NCI-H2171 (cell line): ENCODE measurements at places on chromosomes 4 and X.

DNA sequence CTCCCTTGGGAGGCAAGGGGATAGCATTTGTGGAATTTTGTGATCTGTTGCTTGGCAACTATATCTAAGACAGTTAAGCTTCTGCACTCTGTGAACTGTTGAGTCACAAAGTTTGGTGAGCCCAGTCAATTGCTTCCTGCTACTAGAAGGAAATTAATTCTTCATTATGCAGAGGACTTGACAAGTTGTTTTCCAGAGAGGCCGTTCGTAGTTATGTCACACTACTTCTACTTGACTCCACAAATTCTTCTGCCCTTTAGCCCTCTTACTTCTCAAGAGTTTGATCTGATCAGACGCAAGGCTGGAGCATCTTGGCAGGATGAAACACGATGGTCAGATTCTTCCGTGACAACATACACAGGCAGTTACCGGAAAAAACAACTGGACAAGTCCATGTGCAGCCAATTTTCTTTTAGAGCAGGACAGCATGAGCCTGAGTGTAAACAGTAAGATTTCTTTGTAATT is at the start of gene C4orf51:
TSS of gene C4orf51 (plus strand) at position 156 of the 465 bp plus-strand sequence. CDS start at position 214, 58 bp downstream.
- DNase-seq = no peak

- no peak for DNase-seq
These were observed 223.1 kb upstream of the FAT1 start for GRCh38 chr4:186946682-186947294.

GRCh38 chrX:7242613-7243012 is 94.7 kb upstream of the PUDP start:
- DNase-seq = no peak

- DNase-seq = no peak
These were observed 258.5 kb upstream of the FSTL5 start for GRCh38 chr4:162422312-162422711.

DNA sequence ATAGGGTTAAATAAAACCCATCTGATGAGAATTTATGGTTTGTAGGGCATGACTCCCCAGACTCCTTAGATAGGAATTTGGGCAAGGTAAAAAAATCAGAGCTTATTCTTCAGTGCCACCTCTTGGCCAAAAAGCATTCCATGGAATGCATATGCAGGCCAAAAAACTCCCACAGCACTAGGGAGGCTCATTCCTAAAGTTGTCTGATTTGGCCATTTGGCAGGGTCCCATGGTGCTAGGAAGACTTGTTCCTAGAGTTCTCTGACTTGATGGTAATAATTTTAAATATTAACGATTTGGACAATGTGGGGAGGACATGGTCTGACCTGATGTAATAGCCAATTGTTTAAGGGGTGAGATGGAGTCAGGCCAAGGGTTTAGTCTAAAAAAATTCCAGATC is 93.0 kb downstream of the SPIN4 start:
- DNase-seq = no peak

DNA sequence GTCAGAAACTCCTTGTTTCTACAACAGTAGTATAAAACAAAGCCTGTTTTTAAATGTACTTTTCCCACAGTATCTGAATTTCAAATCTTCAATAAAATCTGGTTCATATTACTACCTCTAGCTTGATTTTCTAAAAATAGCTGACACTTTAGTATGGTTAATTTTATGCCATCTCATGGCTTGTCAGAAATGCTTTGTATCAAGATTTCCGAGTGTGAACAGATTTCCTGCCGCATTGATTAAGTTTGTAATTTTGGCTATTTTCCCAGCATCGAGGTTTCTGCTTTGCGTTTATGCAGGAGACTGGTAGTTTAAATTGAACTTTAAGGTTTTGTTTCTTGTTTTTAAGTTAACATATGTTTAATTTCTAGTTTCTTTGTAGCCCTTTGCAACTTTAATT is 44.2 kb downstream of the CLCN3 start:
- no peak for DNase-seq

DNA sequence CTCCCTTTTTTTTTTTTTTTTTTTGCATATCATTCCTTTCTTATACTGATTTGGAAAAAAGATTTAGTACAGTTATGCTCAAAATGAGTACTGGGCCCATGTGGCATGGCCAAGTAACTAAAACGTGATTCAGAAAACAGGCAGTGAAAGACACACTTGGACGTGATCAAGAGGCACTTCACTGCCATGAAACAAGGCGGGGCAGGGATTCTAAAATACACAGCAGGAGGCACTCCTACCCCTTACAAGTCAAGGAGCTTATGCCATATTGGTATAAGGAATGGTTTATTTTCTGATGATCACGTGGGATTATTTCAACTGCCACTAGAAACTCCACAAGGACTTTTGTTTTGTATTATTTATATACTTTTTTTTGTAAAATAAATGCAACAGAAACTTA is 72.0 kb downstream of the CHST7 start:
- no peak for DNase-seq

DNA sequence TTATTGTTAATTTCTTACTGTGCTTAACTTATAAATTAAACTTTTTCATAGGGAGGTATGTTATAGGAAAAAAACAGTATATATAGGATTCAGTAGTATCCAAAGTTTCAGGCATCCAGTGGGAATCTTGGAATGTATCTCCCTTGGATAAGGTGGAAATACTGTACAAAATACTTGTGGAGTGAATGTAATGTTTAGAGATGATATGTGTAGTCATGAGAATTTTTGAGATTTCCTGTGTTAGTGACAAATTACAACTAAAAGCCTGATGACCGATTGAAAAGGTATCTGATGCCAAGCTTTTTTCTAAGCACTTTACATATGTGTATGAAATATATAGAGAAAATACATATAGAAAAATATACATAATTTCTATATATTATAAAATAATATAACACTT is 69.2 kb downstream of the STK32B start:
- DNase-seq = no peak

- no peak for DNase-seq
These were observed 90.1 kb downstream of the IRF2 start for GRCh38 chr4:184384056-184384809.

- no peak for DNase-seq
These were observed 815.6 kb upstream of the ADGRL3 start for GRCh38 chr4:60384516-60384915.

GRCh38 chr4:164591666-164592065 is 162.3 kb upstream of the SMIM31 start:
- DNase-seq = no peak

GRCh38 chrX:18455384-18455783 is 30.0 kb downstream of the CDKL5 start:
- DNase-seq = no peak

GRCh38 chr4:29571322-29571721 is 1148.8 kb upstream of the PCDH7 start:
- DNase-seq = no peak

DNA sequence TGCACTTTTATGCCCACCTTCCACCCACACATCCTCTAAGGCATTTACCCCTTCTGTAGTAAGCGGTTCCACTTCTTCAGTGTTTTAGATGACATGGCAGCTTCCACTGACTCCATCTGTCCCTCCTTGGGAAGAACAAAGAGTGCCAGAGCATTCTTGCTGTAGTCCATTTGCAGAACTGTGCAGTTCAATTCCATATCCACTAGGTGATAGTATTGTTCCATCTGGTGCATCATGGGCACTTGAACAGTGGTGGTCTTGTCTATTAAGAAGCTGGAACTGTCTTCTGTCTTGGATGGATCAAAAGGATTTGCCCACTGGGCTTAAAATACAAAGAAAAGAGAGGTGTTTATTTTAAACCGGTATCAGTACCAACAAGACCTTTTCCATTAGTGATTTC is 3.5 kb downstream of the SERPINA7 start:
- no peak for DNase-seq

DNA sequence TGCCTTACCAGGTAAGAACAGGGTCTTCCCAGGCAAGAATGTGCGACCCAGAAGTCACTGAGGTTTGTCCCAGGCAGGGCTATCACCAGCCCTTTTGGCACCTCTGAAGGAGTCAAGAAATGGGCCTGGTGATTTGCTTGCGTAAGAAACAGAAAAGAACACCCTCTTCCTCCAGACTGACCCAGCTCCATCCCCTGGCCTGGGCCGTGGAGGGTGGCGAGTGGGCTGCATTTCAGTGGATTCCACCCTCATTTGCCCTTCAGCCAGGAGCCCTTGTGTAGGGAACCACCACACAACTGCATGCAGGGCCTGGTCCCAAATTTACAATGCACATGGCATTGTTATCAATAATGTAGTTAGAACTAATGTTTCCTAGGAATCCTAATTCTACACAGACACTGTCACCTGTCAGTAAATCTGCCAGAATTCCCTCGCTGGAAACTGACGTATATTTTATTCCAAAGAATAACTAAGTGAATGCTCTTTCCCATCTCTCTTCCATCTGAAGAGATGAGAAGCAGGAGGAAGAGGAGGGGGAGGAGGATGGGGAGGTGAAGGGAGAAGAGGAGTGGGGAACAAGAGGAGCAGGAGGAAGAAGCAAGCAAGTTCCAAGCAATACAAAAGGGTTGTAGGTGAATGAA is 46.6 kb downstream of the TSPAN5 start:
- no peak for DNase-seq

DNA sequence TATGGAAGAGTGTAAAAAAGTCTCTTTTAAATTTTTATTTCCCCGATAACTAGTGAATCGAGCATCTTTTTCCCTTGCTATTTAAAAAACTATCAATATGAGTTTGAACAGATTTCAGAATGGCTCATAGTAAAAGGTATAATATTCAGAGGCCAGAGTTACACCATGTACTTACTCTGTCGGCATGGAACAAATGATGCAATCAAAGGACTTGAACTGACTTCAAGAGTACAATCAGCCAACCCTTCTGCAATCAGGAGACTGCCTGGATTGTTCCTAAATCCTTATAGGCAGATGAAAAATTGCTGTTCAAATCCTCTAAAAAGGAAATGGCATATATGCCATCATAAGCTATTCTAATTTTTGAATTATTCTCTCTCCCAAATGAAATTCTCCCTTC is 273.3 kb downstream of the SH2D1A start:
- no peak for DNase-seq

- no peak for DNase-seq
These were observed 87.9 kb downstream of the IL1RAPL1 start for GRCh38 chrX:28675173-28675572.

DNA sequence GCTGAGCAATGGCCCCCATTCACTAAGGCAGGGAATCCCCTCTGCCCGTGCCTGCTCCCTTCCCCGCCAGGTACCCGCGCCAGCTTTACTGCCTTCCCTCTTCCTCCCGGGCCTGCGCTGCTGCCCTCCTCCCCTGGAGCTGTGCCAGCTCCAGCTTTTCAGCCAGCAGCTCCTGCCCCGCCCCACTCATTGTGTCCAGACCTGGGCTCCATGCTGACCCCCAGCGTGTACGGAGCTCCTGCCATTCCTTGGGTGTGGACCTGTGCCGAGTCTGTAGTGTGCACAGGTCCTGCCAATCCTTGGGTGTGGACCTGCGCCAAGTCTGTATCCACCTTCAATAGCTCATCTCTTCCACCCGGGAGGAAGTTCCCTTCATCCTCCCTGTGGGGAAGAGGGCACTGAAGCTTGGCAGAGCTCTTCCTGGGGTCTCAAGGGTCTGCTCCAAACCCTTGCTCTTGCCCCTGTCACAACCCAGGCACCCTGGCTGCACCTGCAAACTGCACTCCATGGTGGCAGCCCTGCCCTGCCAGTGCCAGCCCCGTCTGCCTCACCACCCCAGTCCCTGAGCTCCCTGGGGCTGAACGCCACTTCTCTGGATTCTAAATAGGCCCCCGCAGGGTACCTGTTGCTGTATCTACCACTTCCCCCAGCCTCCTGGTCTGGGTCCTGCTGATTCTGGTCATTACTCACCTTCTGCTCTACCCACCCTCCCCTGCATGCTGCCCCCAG is 63.9 kb downstream of the TRMT44 start:
- DNase-seq = no peak

GRCh38 chr4:56637154-56637553 is 43.9 kb downstream of the HOPX start:
- no peak for DNase-seq

GRCh38 chrX:26914232-26914631 is 548.9 kb downstream of the PPP4R3C start:
- no peak for DNase-seq

DNA sequence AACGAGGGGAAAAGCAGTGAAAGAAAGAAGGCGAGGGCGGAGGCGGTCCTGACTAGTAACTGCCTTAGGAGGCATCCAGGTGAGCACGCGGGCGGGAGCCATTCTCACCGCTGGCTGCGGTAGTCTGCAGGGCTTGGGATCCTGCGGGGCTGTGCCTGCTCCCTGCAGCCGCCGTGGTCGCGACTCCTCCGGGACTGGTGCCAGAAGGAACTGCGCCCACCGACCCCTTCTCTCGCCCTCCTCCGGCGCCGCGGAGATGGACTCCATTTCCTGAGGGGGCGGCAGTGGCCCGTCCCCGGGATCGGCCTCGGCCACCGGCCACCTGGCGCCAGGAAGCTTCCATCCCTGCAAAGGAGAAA is 543 bp downstream of the NFXL1 start:
- DNase-seq = no peak

- no peak for DNase-seq
These were observed 340.0 kb downstream of the DCAF12L2 start for GRCh38 chrX:125826080-125826479.

DNA sequence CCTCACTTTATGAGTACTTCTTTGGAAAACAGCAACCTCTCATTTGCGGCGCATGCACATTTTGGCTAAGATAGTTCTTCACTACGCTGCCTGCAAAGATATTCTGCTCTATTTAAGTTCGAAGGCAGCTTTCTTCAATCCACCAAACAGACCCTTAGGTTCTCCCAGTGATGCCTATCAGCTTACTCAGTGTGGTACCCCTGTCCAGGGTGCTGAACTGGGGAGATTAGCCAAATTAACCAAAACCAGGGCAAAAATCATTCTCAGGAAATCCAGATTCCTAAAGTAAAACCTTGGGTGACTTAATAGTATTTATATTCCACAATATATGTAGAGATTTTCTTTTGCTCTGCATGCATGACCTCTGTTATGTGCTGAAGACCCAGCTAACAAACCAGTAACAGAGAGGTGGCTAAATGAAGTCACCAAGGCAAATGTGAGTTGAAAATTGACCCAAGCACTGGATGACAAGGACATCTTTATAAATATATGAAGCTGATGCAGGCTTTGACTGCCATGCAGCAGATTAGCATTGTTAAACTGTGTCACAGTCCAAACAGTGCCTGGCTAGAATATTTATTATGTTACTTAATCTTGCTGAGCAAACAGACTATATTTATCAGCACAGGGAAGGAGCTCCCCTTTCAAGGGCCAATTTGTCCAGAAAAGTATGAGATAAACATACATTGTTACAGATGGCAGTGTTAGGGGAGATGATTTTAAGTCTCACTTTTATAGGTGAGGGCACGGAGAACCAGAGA is 418.2 kb downstream of the STIM2 start:
- DNase-seq = no peak

DNA sequence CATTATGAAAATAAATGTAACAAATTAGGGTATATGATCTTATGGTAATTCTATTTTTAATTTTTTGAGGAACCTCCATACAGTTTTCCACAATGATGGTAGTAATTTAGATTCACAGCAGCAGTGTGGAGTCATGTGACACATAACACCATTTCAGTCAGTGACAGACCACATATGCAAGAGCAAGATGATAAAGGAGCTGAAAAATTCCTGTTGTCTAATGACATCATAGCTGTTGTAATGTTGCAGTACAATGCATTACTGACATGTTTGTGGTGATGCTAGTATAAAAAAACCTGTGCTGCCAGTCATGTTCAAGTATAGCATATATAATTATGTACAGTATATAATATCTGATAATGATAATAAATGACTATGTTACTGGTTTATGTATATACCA is 28.5 kb downstream of the EMCN start:
- no peak for DNase-seq
